ENCODE measurements at places on chromosomes 5 and 9.

GRCh38 chr5:56094579-56095361, 100.0 kb upstream of the IL6ST start:
- no peak for DNase-seq

DNA sequence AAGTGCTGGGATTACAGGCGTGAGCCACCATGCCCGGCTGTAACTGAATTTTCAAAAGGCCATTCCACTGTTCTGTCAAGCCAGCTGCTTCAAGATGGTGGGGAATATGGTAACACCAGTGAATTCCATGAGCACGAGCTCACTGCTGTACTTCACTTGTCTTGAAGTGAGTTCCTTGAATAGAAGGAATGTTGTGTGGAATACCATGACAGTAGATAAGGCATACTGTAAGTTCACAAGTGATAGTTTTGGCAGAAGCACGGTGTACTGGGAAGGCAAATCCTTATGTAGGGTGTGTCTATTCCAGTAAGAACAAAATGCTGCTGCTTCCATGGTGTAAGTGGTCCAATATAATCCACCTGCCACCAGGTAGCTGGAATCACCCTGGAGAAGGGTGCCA, 6.6 kb upstream of the PRXL2C start:
- DNase-seq: no peak

DNA sequence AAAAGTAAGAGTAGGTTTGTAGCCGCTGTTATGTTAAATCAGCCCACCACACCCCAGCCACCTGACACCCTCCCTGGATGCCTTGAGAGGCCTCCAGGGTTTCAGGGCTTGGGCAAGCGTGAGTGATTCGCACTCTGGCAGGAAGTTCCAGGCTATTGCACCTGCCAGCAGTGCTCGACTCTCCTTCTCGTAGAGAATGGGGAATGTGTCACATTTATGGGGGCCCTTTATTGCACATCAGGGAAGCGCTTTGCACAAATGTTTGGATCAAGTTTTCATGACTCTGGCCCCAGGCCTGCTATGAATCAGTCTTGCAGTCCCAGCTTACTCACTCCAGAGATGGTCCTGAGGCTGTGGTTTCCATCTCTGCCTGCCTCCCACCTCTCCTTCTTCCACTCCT, 66.1 kb upstream of the ADRA1B start:
- no peak for DNase-seq

GRCh38 chr5:36688722-36689121, 82.3 kb downstream of the SLC1A3 start:
- DNase-seq: no peak

DNA sequence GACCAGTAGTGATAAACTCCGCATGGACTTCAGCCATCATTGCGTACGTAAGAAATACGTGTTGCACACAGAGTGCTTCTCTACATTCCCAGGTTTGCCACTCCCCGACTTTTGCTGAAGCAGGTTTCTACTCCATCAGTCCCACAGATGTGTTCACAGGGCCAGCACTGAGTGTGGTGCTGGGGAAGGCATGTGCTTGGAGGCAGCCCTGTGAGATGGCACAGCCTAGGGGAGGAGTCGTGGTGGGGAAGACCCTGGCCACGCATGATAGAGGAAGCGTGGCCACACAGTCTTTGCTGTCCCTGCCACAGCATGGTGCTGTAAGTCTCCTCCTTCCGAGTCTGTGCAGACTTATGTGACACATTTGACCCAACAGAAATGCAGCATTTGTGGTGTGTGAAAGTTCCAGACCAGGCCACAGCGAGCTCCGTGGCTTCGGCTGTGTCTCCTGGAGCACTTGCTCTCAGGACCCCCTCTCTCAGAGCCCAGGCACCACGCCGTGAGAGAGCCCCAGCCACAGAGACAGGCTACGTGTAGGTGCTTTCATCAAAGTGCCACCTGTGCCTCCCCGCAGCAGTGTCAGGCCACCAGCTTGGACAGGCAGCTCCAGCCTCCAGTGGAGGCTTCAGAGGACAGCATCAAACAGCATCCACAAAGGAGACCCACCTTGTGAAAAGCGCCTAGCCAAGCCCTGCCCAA, 197.8 kb downstream of the AUH start:
- no peak for DNase-seq

GRCh38 chr9:71587576-71588362, 180.5 kb downstream of the CEMIP2 start:
- no peak for DNase-seq

DNA sequence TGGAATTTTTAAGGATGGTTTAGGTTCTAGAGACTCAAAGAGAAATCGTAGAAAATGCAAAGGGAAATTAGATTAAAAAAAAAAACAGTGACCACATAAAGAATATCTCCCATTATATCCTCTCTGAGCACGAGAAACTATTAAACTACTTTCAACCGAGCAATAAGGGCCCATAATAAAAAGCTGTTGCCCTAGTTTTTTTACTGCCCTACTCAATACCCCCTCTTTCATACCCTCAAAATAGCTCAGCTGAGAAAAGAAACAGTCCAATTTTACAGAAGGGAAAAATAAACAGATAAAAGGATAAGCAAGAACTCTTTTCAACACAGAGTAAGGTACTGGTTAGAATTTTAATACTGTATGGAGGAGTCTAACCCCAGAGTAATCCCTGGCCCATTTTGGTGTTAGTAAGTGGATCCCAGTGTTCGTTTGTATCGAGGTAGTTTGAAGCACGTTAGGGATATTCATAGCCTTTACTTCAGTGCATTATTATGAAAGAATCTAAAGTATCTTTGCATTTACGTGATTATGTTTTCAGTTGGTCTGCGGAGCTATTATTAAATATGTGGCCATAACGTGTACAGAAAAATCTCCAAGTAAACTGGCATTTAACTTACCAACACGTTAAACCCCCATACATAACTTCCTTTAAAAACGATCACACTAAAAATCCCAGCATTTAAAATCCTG, 980 bp upstream of the RHOBTB3 start:
- no peak for DNase-seq

DNA sequence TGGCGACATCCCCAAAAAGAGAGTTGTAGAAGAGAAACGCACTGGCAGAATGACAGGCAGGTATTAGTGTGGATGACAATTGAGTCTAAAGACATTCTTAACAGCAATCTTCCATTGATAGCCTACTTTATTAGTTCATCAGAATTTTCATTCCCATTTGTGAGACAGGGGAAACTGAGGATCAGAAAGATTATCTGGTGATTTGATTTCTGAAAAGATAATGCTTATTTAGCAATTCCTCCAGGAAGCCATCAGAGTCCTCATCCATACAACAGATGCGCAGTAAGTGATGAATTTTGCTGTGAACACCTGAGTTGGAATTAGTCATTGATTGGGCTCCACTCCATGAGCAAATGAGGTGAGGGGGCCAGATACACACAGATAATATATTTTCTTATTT, 57.3 kb upstream of the ANKRD33B start:
- no peak for DNase-seq

DNA sequence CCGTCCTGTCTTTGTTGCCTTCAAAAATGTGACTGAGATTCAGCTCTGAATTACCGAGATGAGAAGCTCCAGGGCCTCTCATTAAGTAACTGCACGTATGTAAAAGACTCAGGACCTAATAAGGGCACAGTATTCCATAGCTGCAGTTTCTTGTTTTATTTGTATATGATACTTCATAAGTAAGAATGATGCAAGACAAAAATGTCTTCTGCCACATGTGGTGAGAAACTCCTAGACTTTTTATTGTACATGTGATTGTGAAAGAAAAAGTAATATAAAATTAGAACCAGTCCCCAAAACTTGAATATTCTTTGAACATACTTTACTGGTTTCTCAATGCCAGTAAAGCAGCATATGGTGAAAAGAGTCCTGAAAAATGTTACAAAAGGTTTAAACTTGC, 110.1 kb upstream of the OTULINL start:
- no peak for DNase-seq

DNA sequence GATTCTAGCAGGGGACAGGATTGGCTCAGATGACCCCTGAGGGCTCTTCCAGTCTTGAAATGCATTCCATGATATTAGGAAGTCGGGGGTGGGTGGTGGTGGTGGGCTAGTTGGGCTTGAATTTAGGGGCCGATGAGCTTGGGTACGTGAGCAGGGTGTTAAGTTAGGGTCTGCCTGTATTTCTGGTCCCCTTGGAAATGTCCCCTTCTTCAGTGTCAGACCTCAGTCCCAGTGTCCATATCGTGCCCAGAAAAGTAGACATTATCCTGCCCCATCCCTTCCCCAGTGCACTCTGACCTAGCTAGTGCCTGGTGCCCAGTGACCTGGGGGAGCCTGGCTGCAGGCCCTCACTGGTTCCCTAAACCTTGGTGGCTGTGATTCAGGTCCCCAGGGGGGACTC, 2.9 kb upstream of the MYOZ3 start:
- no peak for DNase-seq

GRCh38 chr5:88193896-88194295, 74.7 kb downstream of the TMEM161B start:
- no peak for DNase-seq

- DNase-seq: no peak
Measured at GRCh38 chr5:177980743-177981151, 15.3 kb downstream of the PROP1 start.

DNA sequence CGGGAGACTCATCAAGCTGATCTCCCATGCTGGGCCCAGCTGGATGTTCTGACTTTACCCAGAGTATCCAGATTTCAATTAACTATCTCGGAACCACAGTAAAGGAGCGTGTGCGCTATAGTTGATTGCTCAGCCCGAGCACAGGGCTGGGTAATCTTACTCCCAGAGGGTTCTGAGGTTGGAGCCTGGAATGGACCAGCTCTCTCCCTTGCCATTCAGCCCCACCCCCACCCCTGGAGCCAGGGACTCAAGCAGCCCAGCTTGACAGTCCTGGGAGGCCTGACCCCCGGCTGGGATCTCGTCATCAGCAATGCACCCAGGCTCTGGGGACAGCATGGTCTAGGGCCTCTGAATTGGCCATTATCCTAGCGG, 23.7 kb upstream of the PTGES start:
- DNase-seq: no peak

DNA sequence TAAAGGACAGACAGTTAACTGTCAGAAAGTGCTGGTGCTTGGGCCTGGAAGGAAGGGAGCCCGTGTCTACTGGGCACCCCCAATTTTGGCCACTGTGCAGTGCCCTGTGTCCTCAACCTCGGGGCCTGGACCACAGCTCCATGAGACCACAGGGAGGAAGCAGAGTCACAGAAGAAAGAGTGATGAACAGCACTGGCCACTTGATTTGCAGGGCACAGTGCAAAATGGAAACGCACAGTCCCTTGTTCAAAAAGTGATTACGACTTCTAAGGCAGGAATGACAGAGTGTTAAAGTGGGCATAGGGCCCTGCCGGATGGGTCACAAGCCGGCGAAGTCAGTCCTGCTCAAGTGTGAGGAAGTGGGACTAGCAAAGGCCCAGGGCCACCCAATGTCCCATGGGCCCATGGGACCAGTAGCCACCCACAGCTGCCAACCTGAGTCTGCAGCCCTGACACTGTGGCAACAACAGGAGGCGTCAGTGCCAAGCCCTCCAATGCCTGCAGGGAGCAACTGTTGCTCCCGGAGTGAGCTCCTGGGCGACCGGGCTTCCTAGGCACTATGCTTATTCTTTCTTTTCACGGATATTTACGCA, 85.4 kb downstream of the ADAMTS2 start:
- no peak for DNase-seq

All from T-helper 9 cell (primary cell).